ENCODE measurements at places on chromosomes 2 and 18. TPM values are rescaled to one million over a fixed set of nuclear protein-coding genes. Genes with fewer than 3 reads are reported as not detected.

DNA sequence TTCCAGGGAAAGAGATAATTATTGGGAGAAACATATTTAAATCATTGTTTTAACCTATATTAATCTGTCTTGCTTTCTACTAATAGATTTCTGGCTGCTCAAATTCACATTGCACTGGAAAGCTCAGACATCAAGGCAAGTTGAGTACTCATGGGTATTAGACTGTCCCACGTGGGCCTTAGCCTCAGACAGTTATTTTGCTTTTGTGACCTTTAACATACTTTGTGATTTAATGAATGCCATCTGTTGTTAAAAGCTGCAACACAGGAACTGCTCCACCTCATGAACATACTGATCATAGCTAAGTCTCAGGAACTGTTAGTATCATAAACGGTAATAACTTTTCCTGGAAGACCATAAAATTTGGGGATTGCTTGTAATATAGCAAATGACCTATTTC lies 2.7 kb upstream of the LCT start:
- H3K4me1 ChIP-seq = peaks cover 19% of the 10 kb centered on the region
- DNase-seq = no peak
- no peaks in the 10 kb centered on the region for H3K27me3 ChIP-seq
- H3K36me3 ChIP-seq = peaks cover 24% of the 10 kb centered on the region
- no peak overlapping the region for H3K4me3 ChIP-seq

GRCh38 chr18:75238786-75239185 lies 28.2 kb downstream of the TSHZ1 start:
- H3K4me1 ChIP-seq = peaks cover 53% of the 10 kb centered on the region
- DNase-seq = no peak
- H3K27me3 ChIP-seq = no peaks in the 10 kb centered on the region
- H3K36me3 ChIP-seq = peaks cover 29% of the 10 kb centered on the region

Gene ADI1
- total RNA-seq = 17.6 TPM

DNA sequence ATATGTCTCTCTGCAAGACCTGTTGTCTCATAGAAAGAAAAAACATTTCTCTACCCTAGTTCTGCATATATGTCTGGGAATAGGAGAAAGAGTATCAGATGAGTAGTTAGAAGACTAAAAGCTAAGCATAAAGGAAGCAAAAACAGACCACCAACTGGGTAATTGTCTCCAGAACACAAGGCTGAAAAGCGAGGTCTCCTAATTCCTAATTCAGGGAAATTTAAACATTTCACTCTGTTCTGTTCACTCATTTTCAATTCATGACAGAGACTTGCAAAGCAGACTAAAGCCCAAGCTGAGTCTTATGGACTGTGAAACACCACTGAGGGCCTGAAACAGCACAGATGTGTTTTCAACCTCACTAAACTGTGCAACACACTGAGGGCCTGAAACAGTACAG lies 224.4 kb upstream of the TMEM200C start:
- DNase-seq = no peak
- H3K27me3 ChIP-seq = no peaks in the 10 kb centered on the region
- H3K4me1 ChIP-seq = no peaks in the 10 kb centered on the region
- no peak overlapping the region for H3K27ac ChIP-seq

Gene GPR39
- total RNA-seq = 0.47 TPM

DNA sequence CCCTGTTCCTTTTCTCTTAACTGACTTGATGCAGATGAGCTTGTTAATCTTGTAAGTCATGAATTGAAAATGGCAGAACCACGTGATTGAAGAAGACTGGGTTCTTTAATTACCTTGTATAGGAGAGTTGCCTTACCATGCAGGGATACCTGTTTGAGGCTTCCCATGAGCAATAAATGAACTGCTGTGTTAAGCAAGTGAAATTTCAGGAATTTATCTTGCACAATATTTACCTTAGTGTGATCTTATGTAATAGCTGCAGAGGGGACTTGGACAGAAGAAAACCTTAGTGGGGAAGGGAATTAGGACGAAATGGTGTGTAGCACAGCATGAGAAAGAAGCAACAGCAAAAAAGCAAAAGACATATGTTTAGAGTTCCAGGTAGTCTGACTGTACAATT lies 384.0 kb upstream of the TMEFF2 start:
- H3K27me3 ChIP-seq = no peaks in the 10 kb centered on the region
- peaks cover 8% of the 10 kb centered on the region for H3K4me1 ChIP-seq
- H3K36me3 ChIP-seq = no peaks in the 10 kb centered on the region
- no peak for DNase-seq
- H3K27ac ChIP-seq = no peak overlapping the region

Gene UGT1A6
- total RNA-seq = not detected

DNA sequence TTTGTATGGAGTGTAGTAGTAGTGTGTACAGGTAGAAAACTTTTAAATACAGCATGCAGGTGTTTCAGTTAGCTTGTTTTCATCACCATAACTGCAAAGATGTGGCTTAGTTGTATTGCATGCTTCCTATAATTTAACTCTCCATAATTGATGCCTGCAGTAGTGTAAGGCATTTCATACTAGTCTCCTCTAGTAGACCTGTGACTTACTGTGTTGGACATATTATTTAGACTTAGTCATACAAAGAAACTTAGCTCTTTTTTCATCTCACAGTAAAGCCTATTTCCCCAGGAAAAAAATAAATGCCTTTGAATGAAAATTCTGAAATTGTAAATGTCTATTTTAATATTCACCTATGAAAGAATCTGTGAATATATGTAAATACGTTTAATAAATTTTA lies 52.8 kb upstream of the TWSG1 start:
- peaks cover 9% of the 10 kb centered on the region for H3K4me1 ChIP-seq
- peaks cover 22% of the 10 kb centered on the region for H3K36me3 ChIP-seq
- no peaks in the 10 kb centered on the region for H3K27me3 ChIP-seq
- no peak overlapping the region for H3K27ac ChIP-seq
- DNase-seq = no peak

Gene SERPINB5
- total RNA-seq = 0.13 TPM

DNA sequence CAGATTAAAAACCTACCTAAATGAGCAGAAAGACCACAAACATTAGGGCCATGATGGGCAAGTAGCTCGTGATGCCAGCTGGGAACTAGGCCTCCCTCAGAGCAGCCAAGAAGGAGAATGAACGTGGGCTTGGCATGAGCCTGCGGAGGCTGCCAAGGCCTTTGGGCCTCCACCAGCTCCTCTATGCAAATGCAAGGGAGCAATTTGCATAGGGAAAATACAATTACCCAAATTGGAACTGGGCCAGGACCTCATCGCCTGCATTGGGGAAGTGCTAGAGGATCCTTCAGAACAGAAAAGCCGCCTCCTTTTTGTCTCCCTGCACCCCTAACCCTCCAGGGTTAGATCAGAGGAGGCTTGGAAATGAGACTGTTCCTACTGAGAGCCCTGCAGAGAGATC lies 326.4 kb downstream of the SMAD2 start:
- no peaks in the 10 kb centered on the region for H3K36me3 ChIP-seq
- H3K4me3 ChIP-seq = no peak overlapping the region
- H3K27me3 ChIP-seq = peaks cover 4% of the 10 kb centered on the region
- no peaks in the 10 kb centered on the region for H3K4me1 ChIP-seq

- H3K4me3 ChIP-seq = no peak overlapping the region
- no peaks in the 10 kb centered on the region for H3K27me3 ChIP-seq
These were observed 89.1 kb downstream of the ZEB2 start for GRCh38 chr2:144430722-144431391.

GRCh38 chr18:78981989-78982620 lies 2.5 kb downstream of the SALL3 start:
- no peak overlapping the region for H3K4me3 ChIP-seq
- peaks cover 76% of the 10 kb centered on the region for H3K27me3 ChIP-seq
- H3K36me3 ChIP-seq = no peaks in the 10 kb centered on the region
- DNase-seq = no peak
- no peak overlapping the region for H3K27ac ChIP-seq

Gene RPRM
- total RNA-seq = 15.5 TPM

Gene CDH7
- 0.94 TPM for total RNA-seq

All from mesothelial cell of epicardium (in vitro differentiated cells).